Aorta (tissue), 5 donors: ENCODE measurements at places on chromosomes 2 and 18.

- DNase-seq = no peak
Observed at GRCh38 chr18:45503990-45504389, 111.3 kb upstream of the SLC14A2 start.

DNA sequence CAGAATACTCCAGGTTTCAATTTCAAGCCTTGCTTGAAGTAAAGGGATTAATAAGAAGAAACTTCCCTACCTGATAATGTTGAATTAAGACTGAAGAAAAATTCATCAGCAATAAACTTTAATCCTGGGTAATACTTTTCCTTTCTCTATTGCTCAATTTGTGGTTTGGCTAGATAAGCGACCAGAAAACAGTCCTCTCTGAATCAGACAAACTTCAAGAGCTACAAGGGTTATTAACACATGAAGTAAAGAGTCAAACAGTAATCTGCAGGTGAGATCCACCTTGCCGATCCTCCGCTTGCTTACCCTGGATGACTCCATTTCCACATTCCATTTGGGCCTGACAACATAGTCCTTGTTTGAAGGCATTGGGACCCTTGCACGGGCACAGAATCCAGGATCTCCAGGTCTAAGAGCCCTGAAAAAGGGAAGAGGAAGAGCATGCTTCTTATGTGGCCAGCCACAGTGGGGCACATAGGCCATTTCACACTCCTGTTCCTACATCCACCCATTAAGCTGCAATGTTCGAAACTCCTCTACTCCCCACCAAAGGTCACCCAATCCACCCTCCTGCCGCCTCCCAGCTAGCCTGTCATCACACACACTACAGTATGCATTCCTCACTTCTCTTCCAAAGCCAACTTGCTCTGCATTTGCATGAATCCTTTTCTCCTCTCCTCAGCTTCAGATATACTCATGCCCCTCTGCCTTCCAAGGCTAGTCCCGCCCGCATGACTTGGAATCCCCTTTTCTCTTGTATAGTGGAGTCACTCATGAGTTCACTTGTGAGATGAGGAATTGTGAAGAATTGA is 39.8 kb downstream of the IWS1 start:
- no peak for DNase-seq

DNA sequence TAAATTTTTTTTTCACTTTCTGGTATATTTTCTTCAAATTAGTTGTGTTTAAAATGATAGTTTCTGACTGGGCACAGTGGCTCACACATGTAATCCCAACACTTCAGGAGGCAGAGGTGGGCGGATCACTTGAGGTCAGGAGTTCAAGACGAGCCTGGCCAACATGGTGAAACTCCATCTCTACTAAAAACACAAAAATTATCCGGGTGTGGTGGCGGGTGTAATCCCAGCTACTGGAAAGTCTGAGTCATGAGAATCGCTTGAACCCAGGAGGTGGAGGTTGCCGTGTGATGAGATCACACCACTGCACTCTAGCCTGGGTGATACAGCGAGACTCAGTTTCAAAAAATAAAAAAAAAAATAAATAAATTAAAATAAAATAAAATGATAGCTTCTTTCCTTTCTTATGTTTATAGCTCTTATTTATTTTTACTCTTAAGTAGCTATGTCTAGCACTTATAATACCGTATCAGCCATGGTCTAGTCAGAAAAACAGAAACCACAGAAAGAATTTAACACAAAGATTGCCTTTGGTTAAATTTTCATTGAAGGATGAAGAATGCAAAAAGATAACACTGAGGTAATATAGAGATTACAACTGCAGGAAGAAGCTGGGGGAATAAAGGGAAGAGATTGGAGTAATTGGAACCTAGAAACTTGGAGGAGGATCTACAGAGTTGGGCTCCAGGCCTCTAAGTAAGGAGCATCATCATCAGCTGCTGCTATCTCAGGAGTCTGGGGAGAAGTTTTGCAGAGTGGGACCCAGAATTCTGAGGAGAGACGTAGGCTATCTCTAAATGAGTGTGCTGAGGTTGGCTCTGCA is 54.7 kb upstream of the MBOAT2 start:
- no peak for DNase-seq

DNA sequence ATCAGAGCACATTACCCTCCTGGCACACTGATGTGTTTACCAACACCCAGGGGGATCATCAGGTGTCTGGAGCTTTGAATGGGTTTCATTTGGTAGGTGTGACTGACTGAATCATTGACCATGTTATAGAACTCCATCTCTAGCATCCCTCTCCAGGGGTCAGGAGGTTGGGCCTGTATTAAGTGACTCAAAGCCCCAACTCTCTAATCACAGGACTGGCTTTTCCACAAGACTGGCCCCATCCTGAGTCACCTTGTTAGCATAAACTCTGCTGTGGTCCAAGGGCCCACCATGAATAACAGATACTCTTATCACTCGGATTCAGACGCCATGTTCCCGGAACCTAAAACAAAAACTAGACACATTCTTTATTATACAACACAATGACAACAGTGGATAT is 125.9 kb upstream of the NDUFV2 start:
- no peak for DNase-seq

- DNase-seq = no peak
Observed at GRCh38 chr18:10401930-10402329, 52.5 kb upstream of the APCDD1 start.

DNA sequence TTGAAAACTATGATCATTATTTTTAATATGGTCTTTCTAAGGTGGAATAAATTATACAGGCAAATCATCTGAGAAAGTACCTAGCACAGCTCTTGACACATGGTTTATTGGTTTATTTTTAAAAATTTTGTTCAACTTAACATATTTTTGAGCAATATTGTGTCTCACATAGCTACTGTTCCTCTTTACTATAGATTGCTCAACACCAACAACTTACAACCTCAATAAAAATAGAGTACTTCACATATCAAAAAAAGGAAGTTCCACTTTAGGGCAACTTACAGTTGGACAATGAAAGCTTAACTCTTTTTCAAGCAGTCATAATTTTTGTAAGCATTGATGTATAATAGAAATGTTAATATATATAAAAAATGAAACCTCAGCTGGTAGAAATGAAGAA is 440.9 kb upstream of the UBE2E3 start:
- DNase-seq = no peak

DNA sequence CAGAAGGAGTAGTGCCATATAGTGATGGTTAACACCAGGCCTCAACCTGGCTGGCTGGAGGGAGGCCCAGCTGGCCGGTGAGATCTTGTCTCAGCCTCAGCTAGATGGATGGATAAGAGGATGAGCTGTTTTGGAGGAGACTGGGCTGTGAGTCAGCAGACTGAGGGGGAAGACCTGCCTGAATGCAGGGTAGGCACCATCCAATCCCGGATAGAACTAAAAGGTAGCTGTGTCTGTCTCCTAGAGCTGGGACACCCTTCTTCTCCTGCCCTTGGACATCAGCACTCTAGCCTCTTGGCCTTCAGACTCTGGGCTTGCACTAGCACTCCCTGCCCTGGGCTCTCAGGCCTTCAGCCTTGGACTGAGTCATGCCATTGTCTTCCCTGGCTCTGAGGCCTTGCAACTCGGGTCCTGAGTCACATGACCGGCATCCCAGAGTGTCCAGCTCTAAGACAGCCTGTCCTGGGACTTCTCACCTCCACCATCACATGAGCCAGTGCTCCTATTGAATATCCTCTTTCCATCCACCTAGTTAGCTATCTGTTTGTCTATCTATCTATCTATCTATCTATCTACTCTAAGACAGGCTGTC is 131.3 kb downstream of the TPO start:
- DNase-seq = no peak
